Activated CD4-positive, alpha-beta T cell treated with anti-CD3 and anti-CD28 coated beads for 36 hours (primary cell): ENCODE measurements at places on chromosomes 7 and 10.
A peak's percentile ranks its signal among the peaks of the same experiment; 100 is the strongest.

DNA sequence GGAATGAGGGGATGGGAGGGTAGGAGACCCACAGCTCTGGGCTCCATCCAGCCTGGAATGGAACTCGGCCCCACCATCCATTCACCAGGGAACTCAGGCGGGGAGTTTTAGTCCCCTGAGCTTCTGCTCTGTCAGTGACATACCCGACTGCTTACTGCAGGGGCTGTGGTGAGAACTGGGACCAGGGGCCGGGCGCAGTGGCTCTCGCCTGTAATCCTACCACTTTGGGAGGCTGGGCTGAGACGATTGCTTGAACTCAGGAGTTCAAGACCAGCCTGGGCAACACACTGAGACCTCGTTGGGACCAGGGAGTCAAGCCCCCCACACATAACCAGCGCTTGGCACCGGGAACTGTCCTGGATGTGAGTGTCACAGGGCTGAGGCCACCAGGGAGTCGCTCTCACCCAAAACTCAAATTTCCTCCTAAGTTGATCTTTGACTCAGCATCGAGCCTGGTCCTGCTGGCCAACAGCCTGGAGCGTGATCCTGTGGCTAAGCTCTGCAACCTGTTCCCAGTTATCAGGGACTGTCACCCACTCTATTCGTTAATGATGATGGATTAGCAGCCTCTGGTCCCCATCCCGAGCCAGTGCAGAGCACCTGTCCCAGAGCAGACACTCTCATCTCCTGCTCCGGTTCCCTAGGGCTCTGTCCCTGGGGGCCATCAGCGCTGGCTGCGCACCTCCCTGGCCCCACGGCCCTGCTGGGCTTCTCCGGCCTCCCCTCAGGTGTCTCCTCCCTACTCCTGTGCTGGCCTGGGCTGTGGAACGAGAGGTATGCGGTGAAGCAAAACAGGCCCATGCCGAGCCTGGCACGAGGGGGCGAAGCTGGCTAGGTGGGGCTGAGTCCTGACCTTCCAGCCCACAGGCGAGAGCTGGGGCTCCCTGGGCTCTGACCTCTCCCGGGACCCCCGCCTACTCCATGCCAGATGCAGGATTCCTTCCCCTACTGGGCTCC lies 902 bp upstream of the CLDN15 start:
- DNase-seq, result no peak

DNA sequence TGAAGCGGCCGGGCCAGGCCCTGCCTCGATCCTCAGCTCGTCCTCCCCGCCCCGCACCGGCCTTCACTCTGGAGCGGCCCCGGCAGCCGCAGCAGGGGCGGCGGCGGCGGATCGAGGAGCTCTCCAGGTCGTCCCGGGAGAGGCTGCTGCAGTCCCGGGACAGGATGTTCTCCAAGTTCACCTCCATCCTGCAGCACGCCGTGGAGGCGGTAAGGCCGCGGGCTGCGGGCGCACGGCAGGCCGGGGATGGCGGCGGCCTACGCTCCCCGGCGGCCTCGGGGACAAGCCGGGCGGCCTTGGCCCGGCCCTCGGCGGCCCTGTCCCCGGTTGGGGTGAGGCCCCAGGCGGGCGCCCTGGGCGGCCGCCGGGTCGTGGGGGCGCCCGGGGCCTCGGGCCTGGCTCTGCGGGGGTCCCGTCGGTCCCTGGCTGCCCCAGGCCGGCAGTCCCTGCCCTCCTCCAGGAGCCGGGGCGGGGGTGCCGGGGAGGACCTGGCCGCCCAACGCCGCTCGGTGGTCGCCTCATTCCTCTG lies 399 bp downstream of the FHIP2A start:
- no peak for DNase-seq

- DNase-seq, result no peak
These were observed 52.2 kb upstream of the SUN1 start for GRCh38 chr7:780081-780480.

DNA sequence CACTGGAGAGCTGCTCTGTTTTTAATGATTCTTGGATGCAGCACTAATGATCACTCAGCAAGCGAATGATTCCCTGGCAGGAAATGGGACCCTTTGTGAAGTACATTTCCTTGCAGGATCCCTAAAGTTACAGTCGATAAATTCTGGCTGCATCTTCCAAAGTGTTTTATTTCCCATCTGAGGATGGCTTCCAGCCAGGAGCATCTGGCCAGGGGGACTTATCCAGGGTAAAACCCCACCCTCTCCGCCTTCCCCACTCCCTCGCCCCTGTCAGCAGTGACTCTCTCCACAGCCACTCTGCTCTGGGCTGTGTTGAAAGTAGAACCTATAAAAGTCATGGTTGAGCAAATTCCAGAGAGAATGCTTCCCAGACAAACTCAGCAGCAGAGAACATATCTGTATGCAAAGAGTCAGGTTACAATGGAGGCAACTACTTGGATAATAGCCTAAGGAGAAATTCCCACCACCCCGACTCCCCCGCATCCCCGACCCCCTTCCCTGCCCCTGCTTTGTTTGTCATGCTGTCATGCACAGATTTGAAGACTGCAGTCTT lies 111.0 kb upstream of the ANLN start:
- DNase-seq, result no peak

- DNase-seq, result peak; percentile 48
These were observed 57.3 kb downstream of the MAPK8 start for GRCh38 chr10:48363617-48364355.

GRCh38 chr10:76786504-76787072 lies 851.0 kb downstream of the KCNMA1 start:
- DNase-seq, result no peak
